Activated T-cell treated with anti-CD3 and anti-CD28 coated beads, Interleukin-2, amount 50 U/mL, for 72 hours (primary cell): ENCODE measurements at places on chromosomes 5 and 9. TPM values are rescaled to one million over a fixed set of nuclear protein-coding genes. Genes with fewer than 3 reads are reported as not detected.

ATOX1 gene
- total RNA-seq, result 68.0 TPM

DNA sequence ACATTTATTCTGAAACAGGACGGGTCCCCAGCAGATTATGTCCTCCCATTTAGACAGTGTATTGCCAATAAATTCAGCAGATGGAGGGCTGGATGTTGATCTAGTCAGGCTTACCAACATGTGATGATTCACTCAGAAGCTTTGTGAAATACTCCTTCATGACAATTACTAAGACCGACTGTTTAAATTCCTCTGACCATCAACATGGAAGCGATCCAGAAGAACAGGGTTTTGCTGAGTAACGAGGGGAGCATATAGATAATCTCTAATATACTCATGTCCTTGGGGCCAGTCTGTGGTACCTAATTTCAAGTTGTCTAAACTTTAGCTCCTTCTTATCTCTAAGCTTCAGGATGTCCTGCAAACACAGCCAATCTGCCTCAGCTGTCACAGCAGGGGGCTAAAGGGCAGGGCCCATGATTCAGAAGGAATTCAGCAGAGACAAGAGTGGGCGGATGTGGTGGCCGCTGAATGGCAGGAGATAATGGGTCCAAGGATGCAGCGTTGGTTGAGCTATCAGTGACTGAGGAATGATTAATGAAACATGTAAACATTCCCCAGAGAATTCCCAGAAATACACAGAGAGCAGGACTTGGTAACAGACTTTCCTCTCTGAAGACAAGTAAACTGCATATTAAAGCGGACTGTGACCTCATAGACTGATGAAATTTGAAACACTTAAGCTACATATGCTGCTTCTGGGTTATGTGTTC is 109.4 kb downstream of the ANKRD55 start:
- no peaks in the 10 kb centered on the region for H3K36me3 ChIP-seq
- no peak overlapping the region for H3K27ac ChIP-seq
- H3K4me1 ChIP-seq, result peaks cover 45% of the 10 kb centered on the region
- no peak overlapping the region for H3K4me3 ChIP-seq
- no peak for DNase-seq

GRCh38 chr5:108320231-108320630 is 61.7 kb downstream of the FBXL17 start:
- H3K4me1 ChIP-seq, result no peaks in the 10 kb centered on the region
- no peaks in the 10 kb centered on the region for H3K27me3 ChIP-seq
- H3K4me3 ChIP-seq, result no peak overlapping the region
- H3K36me3 ChIP-seq, result peaks cover 3% of the 10 kb centered on the region
- no peak for DNase-seq

DNA sequence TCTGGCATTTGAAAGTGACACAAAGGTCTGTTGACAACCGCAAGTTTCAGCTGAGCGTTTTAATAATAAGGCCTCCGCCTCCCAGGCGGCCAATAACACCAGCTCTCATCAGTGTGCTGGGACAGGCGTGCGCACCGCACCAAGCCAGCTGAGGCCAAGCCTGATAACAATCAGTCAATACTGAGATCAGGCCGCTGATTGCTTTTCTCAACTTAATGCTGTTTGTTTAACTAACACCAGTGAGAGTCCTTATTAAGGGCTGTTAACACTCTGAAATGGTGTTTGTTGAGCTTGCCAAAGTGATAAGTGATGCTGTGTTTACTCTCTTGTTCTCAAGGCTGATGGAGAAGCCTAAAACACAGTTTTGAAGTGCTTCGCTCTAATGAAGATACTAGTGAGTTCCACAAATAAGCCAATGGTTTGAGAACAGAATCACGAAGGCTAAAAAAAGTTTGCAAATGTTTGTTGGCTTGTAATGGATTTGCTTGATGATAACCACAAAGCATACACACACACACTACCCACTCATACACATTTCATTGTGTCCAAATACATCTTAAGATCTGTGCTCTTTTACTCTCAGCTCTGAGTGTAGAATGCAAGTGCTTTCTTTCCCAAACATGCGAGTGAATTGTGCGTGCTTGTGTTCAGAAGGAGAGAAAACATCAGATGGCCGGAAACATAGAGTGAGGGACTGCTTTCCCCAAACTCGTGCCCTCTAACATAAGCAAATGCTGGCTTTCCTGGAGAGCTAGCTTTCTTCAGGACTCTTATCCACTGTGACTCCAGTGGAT is 330.4 kb upstream of the KLF4 start:
- H3K4me1 ChIP-seq, result no peaks in the 10 kb centered on the region
- DNase-seq, result no peak
- H3K36me3 ChIP-seq, result no peaks in the 10 kb centered on the region
- no peak overlapping the region for H3K4me3 ChIP-seq
- H3K27me3 ChIP-seq, result no peaks in the 10 kb centered on the region

DNA sequence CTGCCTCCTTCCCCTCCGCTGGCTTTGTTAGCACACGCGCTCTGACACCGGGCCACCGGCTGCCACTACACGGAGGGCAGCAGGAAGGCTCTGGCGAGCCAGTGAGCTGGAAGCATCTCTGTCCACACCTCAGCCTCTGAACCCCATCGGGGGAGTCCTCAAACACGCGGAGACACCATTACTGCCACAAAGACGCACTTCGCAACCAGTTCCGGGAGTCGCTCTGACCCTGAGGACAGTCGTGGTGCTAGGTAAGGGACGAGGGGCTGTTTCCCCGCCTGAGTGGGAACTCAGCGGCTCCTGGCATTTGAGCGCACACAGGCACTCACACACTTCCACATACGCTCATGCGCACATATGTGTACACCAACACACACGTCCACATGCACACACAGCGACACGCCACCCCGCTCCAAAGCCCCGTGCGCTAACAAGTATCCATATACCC is 160.0 kb downstream of the C9orf152 start:
- peaks cover 11% of the 10 kb centered on the region for H3K36me3 ChIP-seq
- DNase-seq, result no peak
- peaks cover 44% of the 10 kb centered on the region for H3K4me1 ChIP-seq
